T-helper 1 cell (primary cell): ENCODE measurements at places on chromosomes 4 and X.

DNA sequence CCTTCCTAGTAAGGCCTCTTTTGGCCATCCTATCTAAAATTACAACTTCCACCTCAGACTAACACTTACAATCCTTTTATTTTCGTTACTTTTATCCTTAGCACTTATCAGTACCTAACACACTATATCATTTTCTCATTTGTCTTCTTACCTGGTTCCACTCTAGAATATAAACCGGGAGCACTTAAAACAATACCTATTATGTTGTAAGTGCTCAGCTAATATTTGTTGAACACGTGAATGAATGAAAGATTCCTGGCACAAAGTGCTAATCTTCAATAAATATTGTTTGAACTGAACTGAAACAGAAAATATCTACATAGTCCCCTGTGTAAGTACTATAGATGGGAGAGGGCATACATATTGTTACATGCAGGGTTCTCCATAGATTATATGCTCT lies 14.4 kb downstream of the MGARP start:
- no peak for DNase-seq

DNA sequence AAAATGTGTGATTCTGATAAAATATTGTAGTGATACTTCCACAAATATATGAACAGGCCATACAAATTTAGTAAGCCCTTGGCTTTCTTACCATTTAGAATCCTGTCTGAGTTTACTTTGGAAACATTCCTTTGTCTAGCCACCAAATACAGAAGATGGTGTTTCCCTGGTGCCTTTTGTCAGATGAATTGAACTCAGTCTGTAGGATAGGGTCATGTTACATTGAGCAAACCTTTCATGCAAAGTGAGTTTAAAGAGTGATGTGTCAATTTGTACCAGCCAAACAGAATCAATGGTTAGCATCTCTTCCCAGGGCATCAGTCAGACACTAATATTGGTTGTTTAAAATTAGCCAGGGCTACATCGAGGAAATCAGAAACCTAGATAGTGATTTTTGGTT lies 1443.4 kb downstream of the ARAP2 start:
- DNase-seq: no peak

DNA sequence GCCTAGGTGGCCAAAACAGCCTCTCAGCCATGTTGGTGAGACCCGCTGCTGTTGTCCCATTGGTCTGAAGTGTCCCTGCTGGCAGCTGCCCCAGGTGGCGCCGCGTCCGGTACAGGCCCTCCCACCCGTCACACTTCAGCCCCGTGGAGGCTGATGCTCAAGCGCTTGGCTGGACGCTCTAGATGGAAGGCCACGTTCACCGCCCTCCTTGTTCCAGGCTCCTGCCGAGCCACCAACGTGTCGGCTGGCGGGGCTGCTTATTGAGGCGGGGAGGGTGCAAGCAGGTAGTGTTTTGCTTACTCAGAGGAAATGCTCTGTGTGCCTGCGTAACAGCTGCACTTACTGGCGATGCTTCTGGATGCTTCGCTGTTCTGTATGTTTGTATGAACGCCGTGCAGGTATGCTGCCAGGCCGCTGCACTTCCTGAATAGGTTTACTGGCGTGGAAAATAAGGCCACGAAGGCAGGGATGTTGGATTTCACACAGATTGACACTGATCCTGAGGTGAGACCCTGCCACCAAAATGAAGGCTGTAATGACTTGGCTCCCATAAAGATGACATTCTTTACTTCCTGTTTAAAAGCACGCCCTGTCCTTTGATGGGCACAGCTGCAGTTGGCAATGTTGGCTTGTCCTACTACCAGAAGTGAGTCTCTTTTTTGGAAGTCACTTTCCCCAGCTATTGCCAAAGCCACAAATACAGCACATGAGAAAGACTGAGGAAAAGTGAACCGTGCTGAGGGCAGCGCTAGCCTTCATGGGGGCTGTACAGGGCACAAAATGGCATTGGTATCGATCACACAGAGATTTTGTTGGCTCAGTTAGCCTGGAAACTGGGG lies 21.0 kb upstream of the CLCN4 start:
- DNase-seq: no peak

DNA sequence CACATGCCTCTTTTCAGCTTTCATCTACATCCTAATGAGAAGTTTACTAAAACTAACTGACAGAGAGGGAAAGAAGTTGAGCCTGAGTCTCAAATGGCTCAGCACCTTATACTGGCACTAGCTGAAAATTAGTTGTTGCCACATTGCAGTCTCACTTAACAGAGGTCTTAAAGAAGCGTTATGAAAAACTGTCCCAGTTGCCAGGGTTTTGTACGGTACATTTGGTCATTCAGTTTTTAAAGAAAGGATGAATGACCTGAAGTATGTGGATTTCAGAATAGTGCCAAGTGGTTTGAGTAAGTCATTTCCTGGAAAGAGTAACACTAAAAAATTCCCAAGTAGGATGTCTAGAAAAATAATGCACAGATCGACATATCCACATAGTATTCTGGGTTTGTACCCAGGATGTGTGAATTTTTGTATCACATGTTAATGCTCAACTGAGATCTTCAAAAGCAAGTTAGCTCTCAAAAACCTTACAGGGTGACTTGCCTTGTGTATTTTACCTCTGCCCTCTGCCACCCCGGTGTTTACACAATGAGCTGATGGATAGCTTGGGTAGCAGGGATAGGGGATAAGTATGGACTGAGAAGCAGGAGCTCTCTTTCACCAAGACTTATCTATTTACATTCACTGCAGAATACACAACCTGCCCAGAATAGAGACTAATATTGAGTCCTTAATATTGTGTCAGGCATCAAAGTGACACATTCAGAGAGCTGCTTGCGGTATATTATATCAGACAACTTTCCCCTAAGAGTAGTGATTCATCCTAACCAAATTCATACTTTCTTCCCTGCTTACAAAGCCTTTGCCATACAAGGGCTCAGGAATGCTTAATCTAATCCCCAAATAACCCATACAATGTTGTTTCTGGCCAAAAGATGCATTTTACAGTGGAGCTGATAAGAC lies 1075.7 kb upstream of the PABPC4L start:
- no peak for DNase-seq

GRCh38 chrX:119410027-119410819 lies 11.1 kb downstream of the SLC25A43 start:
- no peak for DNase-seq

GRCh38 chr4:143514497-143514896 lies 995 bp downstream of the SMARCA5 start:
- DNase-seq: peak; percentile 6
